Sigmoid colon (tissue), 7 donors: ENCODE measurements at places on chromosomes 1 and 21. TPM values are rescaled to one million over a fixed set of nuclear protein-coding genes. Genes with fewer than 3 reads are reported as not detected.

DNA sequence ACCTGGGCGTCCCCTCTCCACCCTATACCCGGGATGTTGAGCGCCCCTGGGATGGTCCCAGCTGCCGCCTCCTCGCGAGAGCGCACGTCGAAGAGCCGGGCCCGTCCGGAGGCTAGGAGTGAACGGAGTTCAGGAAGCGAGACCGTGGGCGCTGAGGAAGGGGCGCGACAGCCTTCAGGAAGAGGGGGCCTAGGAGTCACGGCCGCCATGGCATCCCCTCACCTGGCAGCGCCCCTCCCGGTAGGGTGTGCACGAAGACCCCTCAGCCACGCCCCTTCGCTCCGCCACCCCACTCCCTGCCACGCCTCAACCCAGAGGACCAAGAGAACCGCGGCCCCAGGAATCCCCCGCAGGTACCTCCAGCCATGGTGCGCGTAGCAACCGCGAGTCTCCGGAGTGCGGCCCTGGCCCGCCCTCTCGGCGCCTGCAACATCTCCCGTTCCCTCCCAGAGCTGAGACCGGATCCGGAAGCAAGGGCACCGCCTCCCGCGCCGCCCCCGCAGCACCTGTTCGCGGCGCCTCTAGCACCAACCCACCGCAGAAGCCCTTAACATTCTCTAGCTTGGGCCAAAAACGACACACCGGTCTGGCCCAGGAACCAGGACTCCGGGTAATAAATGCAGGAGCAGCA lies at the start of gene TSTD1:
TSTD1 (minus strand) TSS at position 442 of the 631 bp plus-strand sequence; CDS start at position 367, 75 bp downstream.
- no peaks in the 10 kb centered on the region for H3K27me3 ChIP-seq
- H3K4me1 ChIP-seq, result no peaks in the 10 kb centered on the region
- H3K27ac ChIP-seq, result peak within 1 kb of the TSS; percentile 34
- DNase-seq, result no peak
- peak within 1 kb of the TSS; percentile 47 for H3K4me3 ChIP-seq

DNA sequence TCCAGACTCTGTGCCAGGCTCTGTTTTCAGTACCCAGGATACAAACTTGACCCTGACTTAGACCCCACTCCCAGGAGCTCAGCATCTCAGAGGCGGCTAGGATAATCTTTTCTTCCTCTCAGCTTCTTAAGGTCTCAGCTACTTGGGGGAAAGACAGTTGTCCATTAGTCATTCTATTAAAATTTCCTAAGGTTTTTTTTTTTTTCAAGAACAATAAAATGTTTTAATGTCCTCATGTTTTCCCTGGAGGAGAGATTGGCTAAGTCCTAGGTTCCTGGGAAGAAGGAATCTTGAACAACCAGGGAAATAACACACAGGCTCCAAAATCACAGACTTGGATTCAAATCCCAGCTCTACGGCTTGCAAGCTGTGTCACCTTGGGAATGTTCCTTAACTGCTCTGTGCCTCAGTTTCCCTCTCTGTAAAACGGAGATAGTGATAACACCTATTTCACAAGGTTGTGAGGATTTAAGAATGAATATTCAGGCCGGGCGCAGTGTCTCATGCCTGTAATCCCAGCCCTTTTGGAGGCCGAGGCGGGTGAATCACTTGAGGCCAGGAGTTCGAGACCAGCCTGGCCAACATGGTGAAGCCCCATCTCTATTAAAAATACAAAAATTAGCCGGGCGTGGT lies 33.0 kb downstream of the CDK18 start:
- no peaks in the 10 kb centered on the region for H3K4me1 ChIP-seq
- no peaks in the 10 kb centered on the region for H3K36me3 ChIP-seq
- H3K4me3 ChIP-seq, result no peak overlapping the region
- H3K27ac ChIP-seq, result no peak overlapping the region
- peak; percentile 27 for DNase-seq

- H3K4me1 ChIP-seq, result no peaks in the 10 kb centered on the region
- no peak for DNase-seq
- no peaks in the 10 kb centered on the region for H3K36me3 ChIP-seq
- no peak overlapping the region for H3K4me3 ChIP-seq
- H3K27me3 ChIP-seq, result peaks cover 41% of the 10 kb centered on the region
Measured at GRCh38 chr1:2073382-2074230, 23.4 kb downstream of the PRKCZ start.

Gene SON
- 24.0 TPM for polyA plus RNA-seq

Gene PSRC1
- 3.0 TPM for polyA plus RNA-seq

Gene KIF21B
- polyA plus RNA-seq, result 2.1 TPM
